ENCODE measurements at places on chromosomes 11 and 22.

DNA sequence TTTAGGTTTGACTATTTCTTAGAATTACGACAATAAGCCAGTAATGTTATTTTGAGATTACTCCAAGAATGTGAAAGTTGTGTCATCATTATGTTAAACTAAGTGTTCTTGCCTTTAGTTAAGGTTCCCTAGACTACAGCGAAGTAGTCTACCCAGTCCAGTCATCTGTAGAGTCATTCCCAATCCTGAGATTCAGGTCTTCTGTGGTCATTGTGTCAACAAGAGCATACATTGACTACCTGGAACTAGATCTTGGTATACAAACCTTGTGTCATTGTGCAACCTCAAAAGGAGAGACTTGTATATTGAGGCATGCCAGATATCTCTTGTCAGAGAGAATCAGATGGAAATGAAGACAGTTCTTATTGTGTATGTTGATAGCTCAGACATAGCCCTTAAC lies 115.9 kb downstream of the ATM start:
- DNase-seq: no peak

- no peak for DNase-seq
Measured at GRCh38 chr11:63462137-63462536, 28.8 kb downstream of the PLAAT5 start.

DNA sequence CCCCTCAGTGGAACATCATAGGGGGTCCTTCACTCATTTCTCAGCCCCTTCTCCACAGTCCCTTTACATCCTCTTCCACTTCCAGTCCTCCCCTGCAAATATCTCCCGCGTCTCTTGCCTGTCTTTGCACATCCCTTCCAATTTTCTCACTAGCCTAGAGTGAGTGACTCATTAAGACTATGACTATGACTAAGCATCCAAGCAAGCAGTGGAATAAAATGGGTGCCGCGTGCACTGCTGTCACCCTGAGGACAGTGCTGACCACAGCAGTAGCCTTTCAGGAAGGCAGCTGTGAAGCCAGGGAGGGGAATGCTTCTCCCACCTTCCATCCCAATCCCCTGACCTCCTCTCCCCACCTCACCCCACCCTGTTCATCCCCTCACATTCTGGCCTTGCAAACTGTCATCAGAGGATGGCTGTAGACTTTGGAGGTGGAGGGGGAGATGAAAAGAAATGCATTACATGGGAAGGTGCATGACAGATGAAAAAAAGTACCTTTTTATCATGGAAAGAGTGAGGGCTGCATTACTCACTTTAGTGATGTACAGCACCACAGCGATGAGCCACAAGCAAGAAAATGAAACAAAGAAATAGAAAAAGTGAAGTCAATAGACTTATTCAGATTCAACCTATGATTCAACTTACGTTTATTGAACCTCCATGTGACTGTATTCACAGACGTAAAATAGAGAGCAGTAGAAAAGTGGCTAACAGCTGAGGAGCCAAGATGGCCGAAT lies 948.2 kb downstream of the NTM start:
- no peak for DNase-seq

DNA sequence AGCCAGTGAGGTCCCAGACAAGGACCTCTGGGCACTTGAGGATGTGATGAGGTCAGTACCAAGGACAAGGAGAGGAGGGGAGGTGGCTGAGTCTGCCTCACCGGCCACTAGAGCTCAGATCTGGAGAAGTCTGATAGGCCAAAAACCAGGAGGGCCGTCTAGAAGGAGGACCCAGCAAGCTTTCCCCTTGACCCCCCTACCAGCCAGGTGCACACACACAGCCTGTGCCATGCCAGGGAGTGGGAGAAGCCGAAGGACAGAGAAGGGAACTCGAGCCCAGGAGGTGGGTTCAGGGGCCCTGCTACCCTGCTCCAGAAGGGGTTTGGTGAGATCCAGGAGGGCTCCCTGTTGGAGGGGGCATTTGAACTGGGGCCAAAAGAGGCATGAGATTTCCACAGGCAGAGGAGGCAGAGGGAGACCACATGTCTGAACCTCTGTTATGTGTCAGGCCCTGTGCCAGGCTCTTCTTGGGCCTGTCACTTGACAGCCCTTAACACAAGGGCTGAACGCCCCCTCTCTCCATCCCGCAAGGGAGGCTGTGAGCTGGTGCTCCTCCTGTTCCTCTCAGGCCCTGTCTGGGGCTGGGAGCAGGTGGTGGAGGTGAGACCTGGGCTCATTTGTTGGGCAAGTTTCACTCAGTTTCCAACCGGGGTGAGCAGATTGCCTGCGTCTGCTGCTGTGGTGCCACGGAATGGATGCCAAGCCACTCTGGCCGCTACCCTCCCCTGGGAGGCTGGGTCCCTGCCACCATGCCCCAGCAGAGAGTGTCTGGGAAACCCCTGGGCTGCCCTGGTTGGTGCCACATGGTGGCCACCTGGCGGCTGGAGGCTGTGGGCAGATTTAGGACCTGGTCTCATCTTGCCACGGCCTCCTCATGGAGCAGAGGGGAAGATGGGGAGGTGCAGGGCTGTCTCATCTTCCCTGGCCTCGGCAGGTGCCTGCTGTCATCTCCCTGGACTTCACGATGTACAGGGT lies 65.2 kb downstream of the MPPED1 start:
- DNase-seq: no peak

DNA sequence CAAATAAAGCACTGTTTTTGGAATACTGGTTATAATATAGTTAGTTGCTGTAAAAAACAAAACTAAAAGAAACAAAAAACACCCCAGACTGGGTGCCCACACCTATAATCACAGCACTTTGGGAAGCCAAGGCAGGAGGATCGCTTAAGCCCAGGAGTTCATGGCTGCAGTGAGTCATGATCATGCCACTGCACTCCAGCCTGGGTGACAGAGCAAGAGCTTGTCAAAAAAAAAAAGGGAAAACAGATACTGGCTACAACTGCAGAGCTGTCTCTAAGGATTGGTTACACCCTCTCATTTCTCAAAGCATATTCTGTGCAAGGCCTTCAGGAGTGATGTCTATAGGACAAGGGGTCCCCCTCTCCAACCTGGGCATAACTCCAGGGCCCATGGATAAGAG lies 14.6 kb upstream of the STK33 start:
- DNase-seq: no peak

Measured in neural progenitor cell (in vitro differentiated cells).